ENCODE measurements at places on chromosomes 13 and 19. TPM values are rescaled to one million over a fixed set of nuclear protein-coding genes. Genes with fewer than 3 reads are reported as not detected.

GRCh38 chr13:26253262-26253786 is 605 bp upstream of the CDK8 start:
- DNase-seq, result no peak

- no peak for DNase-seq
Measured at GRCh38 chr13:51770160-51770559, 33.8 kb downstream of the DHRS12 start.

- no peak for DNase-seq
Measured at GRCh38 chr13:66560189-66560588, 669.9 kb downstream of the PCDH9 start.

DNA sequence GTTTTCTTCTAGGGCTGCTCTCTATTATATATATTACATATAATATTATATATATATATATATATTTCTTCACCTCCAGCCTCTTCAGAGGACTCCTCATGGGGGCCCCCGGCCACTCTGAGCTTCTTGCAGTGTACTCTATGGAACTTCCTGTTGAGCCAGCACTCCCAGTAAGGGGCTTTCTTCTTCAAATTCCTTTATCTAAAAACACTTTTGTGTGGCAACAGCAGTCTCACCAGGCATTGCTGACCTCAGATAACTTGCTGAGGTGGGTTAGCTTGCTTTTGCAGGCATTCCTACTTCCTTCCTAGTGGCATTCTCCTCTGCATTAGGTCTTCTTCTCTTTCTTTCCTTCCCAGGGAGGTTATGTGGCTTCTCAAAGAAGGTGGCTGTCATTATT is 381.5 kb downstream of the MYO16 start:
- DNase-seq, result no peak

DNA sequence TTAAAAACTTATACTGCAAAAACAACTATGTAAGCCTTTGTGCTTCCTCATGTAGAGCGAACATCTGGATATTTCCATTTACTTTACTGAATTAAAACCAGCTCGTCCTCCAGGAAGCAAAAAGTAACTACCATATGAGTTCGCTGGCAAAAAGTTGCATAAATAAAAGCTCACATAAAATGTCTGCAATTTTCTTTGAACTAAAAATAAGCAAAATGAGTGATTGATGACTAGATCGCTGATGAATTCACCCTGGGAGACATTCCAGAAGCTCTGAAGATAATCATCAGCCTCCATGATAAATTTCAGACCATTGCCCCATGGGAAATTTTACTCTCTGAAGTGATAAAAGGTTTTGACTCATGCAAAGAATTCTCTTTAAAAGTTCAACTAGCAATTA is 67.3 kb upstream of the SACS start:
- no peak for DNase-seq

- DNase-seq, result no peak
Measured at GRCh38 chr13:110723598-110723997, 10.1 kb downstream of the ING1 start.

DNA sequence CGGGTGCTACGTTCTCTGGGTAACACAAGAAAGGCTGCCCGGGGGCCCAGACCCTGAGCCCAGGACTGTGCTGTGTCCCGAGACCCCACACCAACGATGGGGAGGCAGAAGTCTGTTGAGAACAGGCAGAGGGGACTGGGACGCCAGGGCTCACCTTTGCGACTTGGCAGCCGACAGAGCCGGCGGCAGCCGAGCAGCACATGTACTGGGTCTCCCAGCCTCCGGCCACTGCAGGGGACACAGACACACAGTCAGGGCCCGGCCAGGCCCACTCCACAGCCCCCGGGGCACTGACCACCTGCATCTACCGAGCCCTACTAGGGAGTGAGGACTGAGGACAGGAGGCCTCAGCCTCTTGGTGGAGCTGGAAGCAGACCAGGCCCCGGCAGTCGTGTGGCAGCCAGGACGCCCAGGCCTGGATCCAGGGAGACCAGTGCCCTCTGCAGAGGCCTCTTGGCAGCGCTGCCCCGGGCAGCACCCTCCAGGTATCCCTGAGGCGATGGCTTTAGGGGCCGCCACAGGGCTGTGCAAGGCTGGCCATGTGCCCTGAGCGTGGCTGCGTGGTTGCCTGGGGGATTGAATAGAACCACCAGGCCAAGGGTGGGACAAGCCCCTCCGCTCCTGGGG is 5.6 kb upstream of the ATP8B3 start:
- DNase-seq, result no peak

DNA sequence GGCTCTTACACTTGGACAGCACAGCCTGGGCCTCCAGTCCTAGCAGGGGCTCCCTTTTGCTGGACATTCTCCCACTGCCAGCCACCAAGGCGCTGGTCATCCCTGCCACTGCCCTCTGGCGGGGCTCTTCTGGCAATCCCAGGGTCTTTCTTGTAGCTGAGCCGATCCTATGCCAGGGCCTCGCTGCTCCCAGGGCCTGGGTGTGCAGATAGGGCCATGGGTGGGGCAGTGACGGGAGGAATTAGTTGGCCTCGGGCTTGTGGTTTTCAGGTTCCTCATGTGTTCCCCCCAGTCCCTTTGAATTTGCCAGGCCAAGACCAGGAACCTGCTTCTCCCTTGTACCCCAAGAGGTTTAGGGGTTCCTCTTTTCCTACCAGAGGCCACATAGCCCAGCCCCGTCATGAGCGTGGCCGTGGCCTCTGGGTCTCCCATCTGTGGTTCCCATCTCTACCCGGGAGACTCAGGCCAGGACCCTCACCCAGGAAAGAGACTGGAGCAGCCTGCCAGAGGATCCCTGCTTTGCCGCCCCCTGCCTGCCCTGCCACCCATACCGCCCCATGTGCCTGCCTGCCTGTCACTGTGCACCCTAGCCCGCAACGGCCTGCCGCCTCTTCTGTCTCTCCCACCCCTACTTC is 26.2 kb downstream of the TMED1 start:
- DNase-seq, result no peak

DNA sequence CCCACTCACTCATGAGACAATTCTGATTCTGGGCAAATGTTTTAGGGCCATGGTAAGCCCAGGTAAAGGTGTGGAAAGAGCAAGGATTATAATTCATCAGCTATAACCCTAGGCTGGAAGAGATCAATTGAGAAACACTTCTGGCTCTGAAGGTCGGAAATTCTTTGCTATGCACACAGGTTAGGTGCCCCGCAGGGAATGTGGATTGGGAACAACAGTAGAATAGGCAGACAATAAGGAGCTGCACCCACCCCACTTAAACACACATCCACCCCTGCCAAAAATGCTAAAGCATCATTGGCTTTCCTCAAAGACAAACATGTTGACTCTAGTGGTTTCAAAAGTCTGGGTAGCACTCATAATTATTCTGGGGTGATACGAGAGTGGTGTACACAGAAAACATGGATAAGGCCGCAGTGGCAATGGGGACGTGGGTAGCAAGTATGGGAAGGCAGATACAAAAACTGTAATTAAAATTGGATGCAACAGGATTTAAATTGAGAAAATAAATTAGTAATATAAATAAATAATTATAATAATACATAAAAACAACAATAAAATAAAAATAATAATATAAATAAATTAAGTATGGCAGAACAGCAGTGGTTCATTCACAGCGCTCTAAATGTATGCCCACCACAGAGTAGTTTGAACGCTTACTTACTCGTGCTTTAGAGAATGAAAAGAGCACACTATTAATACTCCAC is 8.6 kb downstream of the EFNB2 start:
- DNase-seq, result no peak

GRCh38 chr19:32061315-32061714 is 284.1 kb upstream of the ZNF507 start:
- DNase-seq, result no peak

DNA sequence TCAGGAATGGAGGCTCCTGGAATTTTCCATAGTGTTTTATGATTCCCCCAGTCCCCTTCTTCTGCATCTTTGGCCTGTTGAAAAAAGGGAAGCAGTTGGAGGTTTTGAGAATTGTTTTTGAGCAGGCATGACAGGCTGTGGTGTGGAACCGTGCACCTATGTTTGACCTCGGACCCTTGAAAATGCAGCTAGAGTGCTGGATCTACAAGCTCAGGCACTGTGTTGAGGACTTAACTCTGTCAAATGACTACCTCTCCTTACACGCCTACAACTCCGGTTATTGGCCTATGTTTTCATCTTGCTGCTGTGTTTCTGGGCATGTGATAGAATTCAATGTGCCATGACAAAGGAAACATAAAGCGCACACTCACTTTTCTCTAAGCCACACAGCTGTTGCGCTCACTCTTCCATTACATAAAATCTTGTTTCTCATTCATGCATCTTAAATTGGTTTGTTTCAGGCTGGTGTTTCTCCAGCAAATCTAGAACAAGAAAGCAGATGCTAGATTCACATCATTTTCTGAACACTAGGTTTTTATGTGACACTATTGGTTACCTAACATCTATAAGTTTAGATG is 616.6 kb downstream of the FGF9 start:
- no peak for DNase-seq

DNA sequence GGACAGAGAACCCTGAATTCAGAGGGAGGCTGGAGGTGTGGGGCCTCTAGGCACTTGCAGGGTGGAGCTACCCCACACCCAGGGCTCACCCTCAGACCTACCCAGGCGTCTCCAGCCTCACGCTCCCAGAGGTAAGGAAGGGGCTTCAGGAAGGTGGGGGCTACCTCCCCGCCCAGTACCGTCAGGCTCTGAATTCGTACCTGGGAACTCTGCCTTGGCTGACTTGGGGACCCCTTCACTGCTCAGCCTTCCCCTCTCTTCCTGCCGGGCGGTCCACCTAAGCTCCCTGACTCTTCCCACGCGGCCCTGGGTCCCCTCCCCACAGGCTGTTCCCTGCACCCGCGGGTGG is 28.5 kb upstream of the PARP4 start:
- DNase-seq, result no peak

- no peak for DNase-seq
Measured at GRCh38 chr19:17902701-17903100, 30.1 kb upstream of the CCDC124 start.

DNA sequence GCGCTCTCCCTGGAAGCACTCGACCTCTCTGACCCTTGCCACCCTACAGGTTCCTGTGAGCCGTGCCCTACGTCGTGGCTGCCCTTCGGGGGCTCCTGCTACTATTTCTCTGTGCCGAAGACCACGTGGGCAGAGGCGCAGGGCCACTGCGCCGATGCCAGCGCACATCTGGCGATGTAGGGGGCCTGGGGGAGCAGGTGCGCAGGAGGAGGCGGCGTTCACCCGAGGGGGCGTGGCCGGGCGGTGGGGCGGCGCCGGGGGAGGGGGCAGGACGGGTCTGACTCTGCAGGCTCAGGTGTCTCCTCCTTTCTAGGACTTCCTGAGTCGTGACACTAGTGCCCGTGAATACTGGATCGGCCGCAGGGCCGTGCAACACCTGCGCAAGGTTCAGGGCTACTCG is 26.4 kb downstream of the CLEC4M start:
- DNase-seq, result no peak

- no peak for DNase-seq
Measured at GRCh38 chr19:35607661-35608060, 4.9 kb upstream of the HAUS5 start.

- DNase-seq, result no peak
Measured at GRCh38 chr13:30585748-30586262, 31.9 kb upstream of the USPL1 start.

The GNG7 gene
- not detected for total RNA-seq

The PALM gene
- 17.1 TPM for total RNA-seq

The SMIM44 gene
- total RNA-seq, result 1.0 TPM

The GJB6 gene
- 0.29 TPM for total RNA-seq
